ENCODE measurements at places on chromosomes 2 and 18.

- DNase-seq, result no peak
Observed at GRCh38 chr2:206611736-206612135, 30.6 kb upstream of the FAM237A start.

- DNase-seq, result no peak
Observed at GRCh38 chr2:102226612-102227391, 40.0 kb downstream of the IL1RL2 start.

DNA sequence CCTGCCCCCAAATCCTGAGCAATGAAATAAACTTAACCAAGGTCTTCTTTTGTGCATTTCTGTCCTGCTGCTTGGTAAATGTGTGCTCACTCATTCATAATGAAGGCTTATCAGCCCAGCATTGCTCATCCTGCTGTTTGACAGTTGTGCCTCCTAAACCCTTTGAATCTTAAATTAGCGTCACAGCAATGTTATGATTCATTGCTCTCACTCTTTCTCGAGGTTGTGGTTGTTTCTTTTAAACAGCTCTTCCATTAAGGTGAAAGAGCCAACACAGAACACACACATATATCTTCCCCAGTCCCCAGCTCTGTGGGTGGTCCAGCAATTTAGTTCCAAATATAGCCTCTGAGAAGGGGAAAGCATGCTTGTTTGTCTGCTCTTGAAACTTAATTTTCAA lies 84.0 kb downstream of the EVA1A start:
- no peak for DNase-seq

DNA sequence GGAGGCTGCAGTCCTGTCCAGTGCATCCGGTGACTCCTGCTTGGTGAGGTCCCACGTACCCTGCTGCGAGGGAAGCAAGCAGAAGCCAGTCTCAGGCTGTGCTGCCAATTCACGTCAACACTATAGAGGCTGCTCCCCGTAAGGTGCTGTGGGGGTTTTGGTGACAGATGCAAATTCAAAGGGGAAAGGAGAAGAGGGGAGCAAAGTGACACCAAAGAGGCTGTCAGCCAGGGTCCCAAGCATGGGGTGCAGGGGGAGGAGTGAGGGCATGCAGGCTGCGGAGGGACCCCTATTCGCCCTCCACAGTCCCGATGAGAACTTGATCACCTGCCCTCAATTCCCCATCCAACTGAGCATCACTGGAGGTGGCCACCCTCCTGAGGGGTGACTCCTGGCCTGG lies 179.4 kb upstream of the HS6ST1 start:
- DNase-seq, result no peak

DNA sequence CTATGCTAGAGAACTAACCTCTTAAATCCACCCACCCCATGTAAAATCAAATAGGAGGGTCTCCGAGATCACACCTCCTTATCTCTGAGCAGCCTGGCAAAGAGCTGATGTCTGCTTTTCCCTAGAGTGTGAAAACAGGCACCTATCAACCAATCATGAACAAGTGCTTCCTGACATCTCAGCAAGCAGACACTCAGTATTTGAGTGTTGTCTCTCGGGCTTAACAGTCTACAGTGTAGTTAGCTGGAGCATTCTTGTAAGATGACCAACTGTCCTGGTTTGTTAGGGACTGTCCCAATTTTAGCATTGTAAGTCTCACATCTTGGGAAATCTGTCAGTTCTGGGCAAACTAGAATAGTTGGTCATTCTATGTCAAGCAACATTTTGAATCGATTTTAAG lies 26.4 kb downstream of the MARCHF4 start:
- DNase-seq, result no peak

DNA sequence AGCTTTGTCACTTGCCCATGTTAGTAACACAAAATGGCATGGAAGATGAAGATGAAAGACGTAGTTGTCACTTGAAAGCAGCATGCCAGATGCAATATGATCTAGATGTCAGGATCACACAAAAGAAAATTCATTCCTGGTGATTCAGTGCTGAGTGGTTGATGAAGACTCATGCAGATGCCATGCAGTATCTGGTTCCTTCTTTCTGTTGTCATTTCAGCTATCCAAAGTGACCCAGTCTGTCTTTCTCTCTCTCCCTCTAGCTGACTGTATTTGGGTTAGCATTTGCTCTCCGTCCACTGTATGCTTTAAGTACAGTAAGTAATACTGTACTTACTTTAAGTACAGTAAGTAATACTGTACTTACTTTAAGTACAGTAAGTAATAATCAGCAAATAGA lies 50.4 kb downstream of the TTN start:
- DNase-seq, result no peak

GRCh38 chr2:11281186-11281585 lies 63.2 kb downstream of the ROCK2 start:
- no peak for DNase-seq

DNA sequence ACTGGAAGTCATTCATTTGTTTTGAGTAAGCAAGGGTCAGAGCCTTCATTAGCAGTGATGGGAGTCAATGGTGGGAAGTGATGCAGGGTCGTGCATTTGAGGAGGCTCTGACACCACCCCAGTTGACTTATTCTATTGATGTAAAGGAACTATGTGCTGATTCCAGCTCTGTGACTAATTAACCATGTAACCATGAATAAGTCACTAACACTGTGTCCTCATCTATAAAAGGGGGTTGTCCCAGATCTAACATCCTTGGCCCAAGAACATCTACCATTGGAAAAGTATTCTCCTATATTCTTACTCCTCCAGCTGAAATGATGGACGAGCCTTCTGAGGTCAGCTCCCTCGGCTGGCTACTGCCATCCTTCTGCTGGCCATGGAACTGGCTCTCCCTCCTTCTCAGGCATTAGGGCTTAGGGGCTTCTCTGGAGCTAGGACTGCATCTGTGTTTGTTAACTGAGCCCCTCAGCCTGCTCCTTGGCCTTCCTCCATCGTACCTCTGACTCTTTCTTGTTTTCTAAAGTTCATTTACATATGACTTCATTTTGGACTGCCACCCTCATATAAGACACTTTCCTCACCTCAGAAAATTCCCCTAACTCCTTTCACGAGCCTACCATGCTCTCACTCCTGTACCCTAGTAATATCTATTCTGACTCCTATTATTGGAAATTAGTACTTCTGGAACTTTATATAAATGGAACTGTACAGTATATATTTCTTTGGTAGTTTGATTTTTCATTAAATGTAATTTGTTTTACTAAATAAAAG lies 115.5 kb downstream of the KCTD1 start:
- DNase-seq, result no peak

- DNase-seq, result no peak
Observed at GRCh38 chr2:29950481-29950880, 29.1 kb upstream of the ALK start.

DNA sequence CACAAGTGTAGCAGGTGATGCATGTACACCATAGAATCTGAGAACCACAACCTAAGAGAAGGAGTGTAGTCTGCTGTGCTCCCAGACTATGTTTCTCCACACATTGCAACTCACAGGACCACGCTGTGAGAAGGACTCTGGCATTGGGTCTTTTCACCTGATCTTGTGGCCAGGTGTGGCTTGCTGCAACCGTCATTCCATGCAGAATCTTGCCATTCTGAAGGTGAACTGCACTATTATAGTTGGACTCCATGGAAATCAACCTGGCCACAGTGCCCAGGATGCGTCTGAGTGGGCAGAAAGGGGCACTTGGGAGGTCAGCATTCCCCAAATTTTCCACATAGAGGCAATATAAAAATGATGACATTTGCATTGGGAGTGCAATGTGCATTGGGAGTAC lies 122.2 kb downstream of the CAPN13 start:
- DNase-seq, result no peak

DNA sequence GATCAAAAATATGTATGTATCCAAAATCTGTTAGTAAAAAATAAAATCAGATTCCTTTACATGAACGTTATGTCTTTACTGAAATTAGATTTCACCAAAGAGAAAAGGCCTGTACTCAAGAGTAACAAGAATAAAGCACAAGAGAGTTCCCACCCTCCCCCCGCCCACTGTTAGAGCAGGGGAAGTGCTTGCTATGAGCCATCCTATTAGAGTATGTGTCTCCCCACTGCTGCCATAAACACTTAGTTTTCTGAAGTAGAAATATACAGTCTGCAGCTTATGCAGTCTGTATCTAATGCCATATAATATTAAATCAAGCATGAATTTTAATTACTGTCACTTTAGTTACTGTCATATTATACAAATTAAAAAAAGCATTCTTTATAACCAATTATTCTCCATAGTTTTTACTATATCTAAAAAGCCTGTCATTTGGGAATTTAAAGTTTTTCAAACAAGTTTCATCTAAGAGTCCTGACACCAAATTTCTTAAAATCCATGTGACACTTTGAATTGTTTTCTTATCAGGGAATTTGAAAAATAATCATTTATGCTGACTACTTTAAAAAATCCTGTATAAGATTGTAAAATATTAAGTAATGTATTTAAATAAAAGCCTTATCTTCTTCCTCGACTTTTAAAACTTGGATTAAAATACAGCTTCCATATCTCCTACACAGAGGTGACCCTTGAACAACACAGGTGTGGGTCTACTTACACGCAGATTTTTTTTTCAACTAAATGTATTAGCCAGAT lies 51.8 kb upstream of the GPR75 start:
- DNase-seq, result peak; percentile 12

- DNase-seq, result no peak
Observed at GRCh38 chr2:25528173-25528572, 145.2 kb downstream of the DTNB start.

- DNase-seq, result no peak
Observed at GRCh38 chr2:189487283-189488007, 46.2 kb downstream of the WDR75 start.

GRCh38 chr18:45976974-45977373 lies 9.8 kb upstream of the EPG5 start:
- no peak for DNase-seq

DNA sequence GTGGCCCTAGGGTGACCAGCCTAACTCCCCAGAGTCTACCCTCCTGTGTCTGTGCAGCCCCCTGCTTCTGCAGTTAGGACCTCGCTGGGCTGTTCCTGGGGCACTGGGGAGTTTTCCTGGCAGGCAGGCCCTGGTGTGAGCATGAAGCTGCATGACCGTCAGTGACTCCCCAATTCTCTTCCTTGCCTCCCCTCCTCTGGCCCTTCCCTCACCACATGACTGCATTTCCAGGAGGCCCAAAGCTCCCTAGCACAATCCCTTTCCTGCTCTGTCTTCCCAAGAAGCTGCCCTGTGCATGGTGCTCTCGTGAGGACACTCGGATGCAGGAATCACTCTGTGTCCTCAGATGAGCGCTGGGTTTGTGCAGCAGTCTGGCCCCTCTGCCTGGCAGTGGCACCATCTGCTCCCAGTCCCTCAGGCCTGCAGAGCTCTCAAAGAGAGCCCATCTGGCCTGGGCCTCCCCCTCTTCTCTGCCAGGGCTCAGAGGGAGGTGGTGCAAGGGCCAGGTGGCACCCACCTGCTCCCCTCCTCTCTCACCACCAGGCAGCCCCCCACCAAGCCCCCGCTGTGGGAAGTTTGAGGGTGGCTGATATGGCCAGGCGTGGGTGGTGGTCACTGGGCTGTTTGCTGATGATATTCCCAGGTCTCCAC lies 125.6 kb upstream of the HS6ST1 start:
- no peak for DNase-seq

- DNase-seq, result no peak
Observed at GRCh38 chr2:183059561-183059960, 19.0 kb upstream of the DUSP19 start.
